CD4-positive, alpha-beta T cell treated with Interleukin-6 at 100 ng/mL for 8 hours (primary cell): ENCODE measurements at places on chromosomes 3 and 15.

DNA sequence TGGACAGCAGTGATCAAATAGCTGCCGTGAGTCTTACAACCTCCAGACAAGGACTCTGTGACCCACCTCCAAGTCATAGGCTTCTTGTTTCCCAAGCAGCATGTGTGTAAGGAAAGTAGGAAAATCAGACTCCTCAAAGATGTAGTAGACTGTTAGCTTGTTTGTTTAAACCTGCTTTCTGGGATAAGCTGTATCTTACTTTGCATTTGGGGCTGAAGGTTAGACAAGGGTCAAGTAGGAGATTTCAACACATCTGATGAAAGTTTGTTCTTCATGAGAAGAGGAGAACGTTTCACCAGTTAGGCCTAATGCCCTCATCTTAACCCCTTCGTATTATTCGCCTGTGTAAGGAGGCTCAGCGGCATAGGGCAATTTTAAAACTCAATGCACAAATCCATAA is 756.4 kb upstream of the NR2F2 start:
- DNase-seq: no peak

- no peak for DNase-seq
These were observed 133.5 kb downstream of the LRRK1 start for GRCh38 chr15:101052681-101053121.

- DNase-seq: no peak
These were observed 48.8 kb upstream of the PLSCR5 start for GRCh38 chr3:146653978-146654377.

DNA sequence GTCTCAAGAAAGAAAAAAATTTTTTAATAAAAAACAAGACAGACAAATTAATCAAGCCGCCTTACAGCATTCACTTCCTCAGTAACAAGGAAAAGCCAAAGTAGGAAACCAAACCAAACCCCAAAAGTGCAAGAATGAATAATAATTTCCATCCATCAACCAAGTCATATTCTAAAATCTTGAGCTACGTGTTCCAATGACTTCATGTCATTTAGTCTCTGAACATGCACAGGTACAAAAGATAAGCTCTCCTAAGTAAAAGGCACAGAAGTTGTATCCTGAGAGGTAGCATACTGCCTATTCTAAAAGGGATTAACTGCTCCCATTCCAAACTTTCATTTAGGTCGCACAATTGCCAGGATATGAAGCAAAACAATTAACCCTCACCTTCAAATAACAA is 29.7 kb downstream of the SLC4A7 start:
- no peak for DNase-seq

GRCh38 chr3:126858401-126858800 is 124.5 kb upstream of the PLXNA1 start:
- DNase-seq: no peak
